Activated T-helper 1 cell treated with anti-CD3 and anti-CD28 coated beads, Interleukin-12 subunit alpha, Interleukin-12 subunit beta, Interleukin-2, Interleukin-4 antibody, amounts not matched to agents 30 ng/mL and 10 ng/mL and 1 ng/mL, durations not matched to agents 14 hours and 24 hours and 36 hours (primary cell): ENCODE measurements at places on chromosomes 1 and 21. TPM values are rescaled to one million over a fixed set of nuclear protein-coding genes. Genes with fewer than 3 reads are reported as not detected.

The FCER1G gene
- 0.93 and 1.5 TPM in 2 replicates for total RNA-seq

The NBPF4 gene
- 0.16 TPM in 1 of 2 replicates, not detected in the other for total RNA-seq

The NCF2 gene
- total RNA-seq = 4.8 and 5.9 TPM in 2 replicates

The SPRR2A gene
- total RNA-seq = not detected in 2 replicates

The FCRL5 gene
- total RNA-seq = not detected in 2 replicates

The UBASH3A gene
- 69.1 and 70.8 TPM in 2 replicates for total RNA-seq
